ENCODE measurements at places on chromosomes 5 and 9.

- DNase-seq: no peak
Measured at GRCh38 chr9:127122176-127123063, at the start of gene ANGPTL2. ANGPTL2 (minus strand) TSS chr9:127122635; CDS start chr9:127108731, 13,904 bp downstream.

DNA sequence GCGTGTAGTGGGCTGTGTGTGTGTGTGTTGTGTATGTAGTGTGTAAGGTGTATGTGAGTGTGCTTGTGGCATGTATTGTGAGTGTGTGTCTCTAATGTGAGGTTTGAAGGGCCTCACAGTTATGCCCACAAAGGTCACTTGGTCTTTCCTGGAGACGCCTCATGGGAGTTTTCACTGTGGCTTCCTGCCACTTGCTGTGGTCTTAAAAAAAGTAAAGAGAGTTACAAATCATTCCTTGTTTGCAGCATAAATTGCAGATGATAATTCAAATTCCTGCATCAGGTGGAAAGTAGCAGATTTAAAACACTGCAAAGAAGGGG, 72.6 kb downstream of the TENT4A start:
- no peak for DNase-seq

GRCh38 chr5:122093415-122094180, 15.5 kb upstream of the LOX start:
- no peak for DNase-seq

DNA sequence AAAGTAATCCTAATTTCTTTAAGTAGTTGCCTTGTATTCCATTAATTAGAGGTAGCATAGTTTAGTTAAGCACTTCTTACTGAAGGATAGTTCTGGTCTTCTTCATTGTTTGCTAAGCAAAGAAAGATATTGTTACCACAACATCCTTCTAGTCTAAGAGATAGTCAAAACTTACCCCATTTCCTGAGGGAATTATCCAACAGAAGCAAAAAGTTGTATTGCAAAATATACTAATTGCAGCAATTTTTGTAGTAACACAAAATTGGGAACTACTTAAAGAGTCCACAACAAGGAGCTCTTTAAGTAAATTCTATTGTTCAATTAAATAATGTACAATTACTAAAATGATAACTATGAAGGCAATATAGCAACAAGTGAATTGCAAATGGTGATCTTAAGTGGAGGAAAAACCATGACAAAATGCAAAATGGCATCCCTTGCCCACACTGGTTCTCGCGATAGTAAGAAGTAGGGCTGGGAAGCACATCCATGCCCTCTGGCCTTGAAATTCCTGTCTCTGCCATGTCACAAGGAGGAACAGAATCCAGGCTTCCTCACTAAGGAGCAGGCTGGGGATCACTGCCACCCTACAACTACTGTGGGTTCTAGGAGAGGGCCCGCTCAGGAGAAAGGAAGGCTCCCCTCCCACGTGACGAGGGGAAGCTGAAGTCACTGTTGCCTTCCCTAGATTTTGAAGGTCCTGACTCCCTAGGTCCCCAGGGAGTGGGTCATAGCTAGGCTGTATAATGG, 23.3 kb upstream of the MEGF9 start:
- DNase-seq: no peak

GRCh38 chr5:112641515-112642110, 96.1 kb upstream of the APC start:
- no peak for DNase-seq

DNA sequence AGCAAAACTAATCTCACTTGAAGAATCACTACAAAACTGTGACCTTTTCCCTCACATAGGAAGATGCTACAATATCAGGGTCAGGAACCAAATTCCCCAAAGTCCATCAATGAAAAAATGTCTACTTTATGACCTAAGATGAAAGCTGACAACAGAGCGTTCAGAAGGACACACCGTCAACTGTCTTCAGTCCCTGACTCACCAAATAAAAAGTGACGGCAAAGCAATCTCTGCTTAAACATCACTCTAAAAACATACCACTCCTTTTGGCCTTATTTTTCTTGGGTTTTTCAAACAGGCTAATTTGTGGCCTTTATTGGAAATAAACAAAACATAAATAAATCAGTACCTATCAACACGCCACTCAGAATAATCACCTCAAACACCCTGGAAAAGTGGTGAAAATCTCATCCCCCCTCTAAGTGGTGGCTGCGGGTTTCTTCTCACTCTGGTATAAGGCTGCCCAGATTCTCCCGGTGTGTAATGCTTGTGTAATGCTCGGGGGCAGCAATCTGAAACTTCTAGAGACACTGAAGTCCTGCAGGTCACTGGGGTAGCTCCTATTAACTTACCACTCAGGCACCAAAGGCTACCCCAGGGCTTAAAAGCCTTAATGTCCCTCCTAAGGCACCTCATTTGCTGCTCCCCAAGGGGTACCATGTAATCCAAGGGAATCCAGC, 29.5 kb downstream of the SEMA4D start:
- DNase-seq: no peak

- no peak for DNase-seq
Measured at GRCh38 chr5:23433534-23434315, 73.7 kb upstream of the PRDM9 start.

- no peak for DNase-seq
Measured at GRCh38 chr5:54367844-54368243, 57.5 kb upstream of the ARL15 start.

- DNase-seq: no peak
Measured at GRCh38 chr5:125497651-125498050, 751.2 kb upstream of the ZNF608 start.

- DNase-seq: no peak
Measured at GRCh38 chr9:126366366-126367011, 39.9 kb downstream of the MVB12B start.

GRCh38 chr9:89109666-89110065, 69.0 kb downstream of the SHC3 start:
- DNase-seq: no peak

DNA sequence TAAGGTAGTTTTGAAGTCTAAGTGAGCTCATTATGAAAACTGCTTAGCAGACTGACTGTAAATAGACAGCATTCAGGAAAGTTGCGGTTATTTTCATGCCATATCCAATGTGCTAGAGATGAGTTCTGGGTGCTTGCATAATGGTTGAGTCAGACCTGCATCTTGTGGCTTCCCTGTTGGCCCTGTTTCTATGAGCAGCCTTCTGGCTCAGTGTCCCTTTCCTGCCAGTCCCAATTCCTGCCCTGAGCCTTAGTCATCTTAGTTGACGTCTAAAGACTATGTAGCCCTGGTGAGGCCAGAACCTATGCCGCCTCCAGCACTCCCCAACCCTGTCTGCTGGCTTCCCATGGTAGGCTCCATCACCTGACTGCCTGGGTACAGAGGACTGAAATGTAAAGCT, 76.3 kb upstream of the TNFSF8 start:
- no peak for DNase-seq

DNA sequence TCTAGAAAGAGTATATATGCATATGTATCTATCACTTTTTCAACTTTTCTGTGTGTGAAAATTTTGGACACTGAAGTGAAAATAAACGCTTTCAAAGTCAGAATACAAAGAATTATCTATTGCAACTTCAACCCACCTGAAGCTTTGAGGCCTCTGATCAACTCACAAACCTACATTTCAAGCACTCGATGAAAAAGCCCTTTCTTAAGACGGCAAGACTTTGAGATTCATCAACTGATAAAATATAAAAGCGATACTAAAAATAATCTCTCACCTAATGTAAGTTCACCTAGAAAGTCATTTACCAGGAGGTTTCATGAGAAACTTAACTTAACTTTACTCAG, 1.2 kb downstream of the GOLPH3 start:
- DNase-seq: no peak

DNA sequence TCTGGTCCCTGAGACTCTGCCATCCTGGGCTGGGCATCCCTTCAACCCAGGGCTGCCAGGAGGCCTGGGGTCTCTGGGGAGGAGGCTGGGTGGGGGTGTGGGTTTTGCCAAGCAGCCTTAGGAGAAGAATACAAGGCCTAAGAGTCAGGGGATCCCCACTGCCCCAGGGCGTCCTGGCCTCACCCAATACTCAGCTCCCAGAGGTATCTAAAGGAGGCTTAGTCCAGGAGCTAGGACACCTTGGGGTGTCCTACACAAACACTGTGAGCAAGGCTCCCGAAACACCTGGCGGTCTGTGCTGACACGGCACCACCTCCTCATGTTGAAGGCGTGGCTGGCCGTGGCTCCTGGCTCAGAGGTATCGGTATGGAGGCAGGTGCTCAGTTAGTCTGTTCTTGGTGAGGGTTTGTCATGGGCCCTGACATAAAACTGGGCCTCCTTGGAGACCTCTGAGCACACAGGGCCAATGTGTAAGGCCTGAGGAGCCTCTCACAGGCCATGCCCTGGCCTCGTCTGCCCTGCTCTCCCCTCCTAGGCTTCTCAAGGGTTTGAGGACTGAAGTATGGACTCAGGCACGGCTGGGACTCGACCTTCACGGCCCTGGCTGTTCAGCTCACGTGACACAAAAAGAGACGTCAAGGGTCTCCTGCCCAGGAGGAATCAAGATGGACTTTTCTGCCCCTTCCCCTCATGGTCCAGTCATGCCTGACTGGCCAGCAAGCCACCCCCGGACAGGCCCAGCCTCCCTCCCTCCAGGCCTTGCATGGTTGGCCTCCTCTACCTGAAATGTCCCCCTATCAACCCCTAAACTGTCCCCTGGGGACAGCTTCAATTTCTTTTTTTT, 277.3 kb downstream of the FSTL4 start:
- no peak for DNase-seq

- no peak for DNase-seq
Measured at GRCh38 chr5:98753507-98753906, 20.0 kb upstream of the RGMB start.

GRCh38 chr5:96338091-96338490, 95.0 kb downstream of the PCSK1 start:
- DNase-seq: no peak

DNA sequence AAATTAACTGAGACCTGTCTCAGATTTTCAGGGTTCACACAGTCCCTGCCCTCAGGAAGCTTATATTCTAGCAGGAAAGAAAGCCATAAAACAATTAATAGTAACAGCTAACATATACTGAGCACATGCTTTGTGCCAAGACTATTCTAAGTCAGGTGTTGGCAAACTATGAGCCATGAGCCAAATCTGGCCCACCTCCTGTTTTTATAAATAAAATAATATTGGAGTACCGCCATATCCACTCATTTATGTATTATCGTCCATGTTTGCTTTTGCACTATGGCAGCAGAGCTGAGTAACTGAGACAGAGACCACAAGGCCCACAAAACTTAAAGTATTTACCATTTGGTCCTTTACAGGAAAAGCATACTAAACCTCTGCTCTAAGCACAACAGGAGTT, 83.3 kb upstream of the TRIO start:
- DNase-seq: no peak

GRCh38 chr9:34451135-34451534, 7.2 kb downstream of the FAM219A start:
- DNase-seq: no peak

GRCh38 chr9:132108728-132109127, 29.1 kb upstream of the MED27 start:
- no peak for DNase-seq

- DNase-seq: no peak
Measured at GRCh38 chr5:174982485-174982884, 258.1 kb downstream of the MSX2 start.

DNA sequence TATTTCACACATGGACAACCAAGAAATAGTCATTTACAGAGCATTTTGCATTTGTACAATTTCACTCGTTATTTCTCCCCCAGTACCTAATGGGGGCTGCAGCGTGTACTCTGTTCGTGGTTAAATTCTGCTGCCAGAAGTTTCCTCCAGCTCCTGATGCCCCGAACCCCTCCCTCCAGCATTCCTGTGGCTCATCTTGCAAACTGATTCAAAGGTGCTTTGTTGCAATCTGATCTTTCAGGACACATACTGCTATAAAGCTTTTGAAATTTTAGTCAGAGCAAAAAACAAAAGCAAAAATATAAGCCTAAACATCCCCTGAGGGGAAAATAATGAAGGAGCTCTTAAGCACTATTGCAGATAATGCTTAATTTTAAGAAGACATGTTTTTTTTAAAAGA, 27.7 kb downstream of the UBLCP1 start:
- DNase-seq: no peak

- DNase-seq: no peak
Measured at GRCh38 chr5:61275841-61276240, 56.2 kb upstream of the ZSWIM6 start.

DNA sequence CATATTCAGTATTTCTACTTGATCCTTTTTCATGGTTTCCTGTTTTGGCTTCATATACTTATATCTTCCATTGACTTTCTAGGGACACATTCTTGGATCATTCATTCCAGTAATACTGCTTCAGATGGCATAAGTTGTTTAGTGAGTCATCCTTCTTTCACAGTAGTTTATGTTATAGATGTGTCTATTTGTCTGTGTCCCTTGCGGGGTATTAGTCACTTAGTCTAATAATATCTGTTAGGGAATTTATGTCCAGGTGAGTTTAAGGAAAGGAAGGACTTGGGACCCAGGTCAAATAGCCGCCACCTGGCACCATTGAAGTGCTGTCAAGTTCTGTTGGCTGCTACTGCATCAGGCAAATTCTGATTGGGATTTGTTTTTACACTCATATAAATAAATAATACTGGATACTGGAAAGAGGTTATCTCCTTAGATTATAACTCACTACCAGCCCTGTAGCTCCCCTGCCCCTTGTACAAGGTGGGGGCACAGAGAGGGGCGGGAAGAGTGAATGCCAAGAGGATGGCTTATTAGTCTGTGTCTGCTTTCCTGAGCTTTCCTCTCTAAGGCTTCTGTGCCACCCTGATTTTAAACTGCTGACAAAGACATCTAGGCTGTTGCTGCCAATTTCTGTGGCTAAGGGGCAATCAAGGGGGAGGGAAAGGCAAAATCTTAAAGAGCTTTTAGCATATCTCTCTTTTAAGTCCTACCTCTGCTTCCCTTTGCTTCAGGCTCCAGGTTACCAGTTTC, 64.9 kb downstream of the CDC42SE2 start:
- no peak for DNase-seq

DNA sequence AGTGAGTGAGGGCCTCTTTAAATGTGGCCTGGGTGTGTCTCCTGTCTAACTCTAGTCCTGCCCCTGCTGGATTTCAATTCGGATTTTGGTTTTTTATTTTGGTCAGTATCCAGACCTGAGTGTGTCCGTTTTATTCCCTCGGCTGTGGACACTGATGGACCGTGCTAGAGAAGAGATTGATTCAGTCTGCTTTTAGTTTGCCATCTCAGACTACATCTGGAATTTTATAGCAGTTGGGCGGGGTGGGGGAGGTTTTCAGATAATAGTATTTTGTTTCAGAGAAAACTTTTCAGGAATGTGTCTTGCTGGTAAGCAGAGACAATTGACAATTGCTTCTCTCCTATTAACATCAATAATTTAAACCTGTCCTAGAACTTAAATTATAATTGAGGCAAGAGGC, 308.1 kb downstream of the ARHGAP26 start:
- no peak for DNase-seq

- no peak for DNase-seq
Measured at GRCh38 chr5:150946351-150946905, 41.6 kb upstream of the ZNF300 start.

DNA sequence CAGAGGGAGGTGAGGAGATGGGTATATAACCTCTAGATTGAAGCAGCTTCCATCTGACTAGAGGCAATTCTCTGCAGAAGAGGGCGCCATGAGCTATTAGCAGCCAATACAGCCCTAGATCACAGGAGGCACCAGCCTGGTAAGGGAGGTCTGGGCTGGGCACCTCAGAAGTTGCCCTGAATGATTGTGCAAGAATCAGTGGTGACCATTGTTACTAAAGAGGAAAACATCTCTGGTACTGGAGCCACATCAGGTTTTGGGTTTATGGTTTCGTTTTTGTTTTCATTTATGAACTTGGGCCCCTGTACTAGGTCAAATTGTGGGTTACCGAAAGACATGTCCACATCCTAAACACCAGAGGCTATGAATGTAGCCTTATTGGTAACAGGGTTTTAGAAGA, 342.0 kb downstream of the MLLT3 start:
- no peak for DNase-seq

Measured in stimulated activated CD4-positive, alpha-beta T cell treated with anti-CD3 and anti-CD28 coated beads, Interleukin-1b, Interleukin-23, amount 100 ng/mL, for 1 hour (primary cell).